ENCODE measurements at places on chromosomes 5 and 9. TPM values are rescaled to one million over a fixed set of nuclear protein-coding genes. Genes with fewer than 3 reads are reported as not detected.

DNA sequence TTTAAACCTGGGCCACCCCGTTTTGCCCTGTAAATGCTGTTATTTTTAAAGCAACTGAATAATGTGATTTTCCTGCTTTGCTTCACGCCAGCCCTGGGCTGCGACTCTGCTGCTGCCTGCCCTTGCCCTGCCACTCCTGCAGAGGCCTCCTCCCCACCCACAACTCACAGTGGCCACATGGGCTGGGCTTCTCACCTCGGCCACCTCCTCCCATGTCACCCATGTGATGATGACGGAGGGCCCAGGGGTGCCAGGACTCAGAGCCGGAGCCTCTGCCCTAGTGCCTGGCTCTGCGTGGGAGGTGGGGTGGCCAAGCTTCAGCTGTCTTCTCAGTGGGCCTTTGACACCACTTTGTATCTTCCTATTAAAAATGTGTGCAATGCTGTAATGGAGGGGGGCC is 48.1 kb upstream of the NKD2 start:
- H3K36me3 ChIP-seq: no peaks in the 10 kb centered on the region
- no peak for DNase-seq

- H3K27ac ChIP-seq: no peak overlapping the region
- H3K27me3 ChIP-seq: no peaks in the 10 kb centered on the region
- H3K4me1 ChIP-seq: no peaks in the 10 kb centered on the region
- H3K4me3 ChIP-seq: no peak overlapping the region
- no peaks in the 10 kb centered on the region for H3K36me3 ChIP-seq
Observed at GRCh38 chr5:158819840-158820620, 279.7 kb downstream of the EBF1 start.

DNA sequence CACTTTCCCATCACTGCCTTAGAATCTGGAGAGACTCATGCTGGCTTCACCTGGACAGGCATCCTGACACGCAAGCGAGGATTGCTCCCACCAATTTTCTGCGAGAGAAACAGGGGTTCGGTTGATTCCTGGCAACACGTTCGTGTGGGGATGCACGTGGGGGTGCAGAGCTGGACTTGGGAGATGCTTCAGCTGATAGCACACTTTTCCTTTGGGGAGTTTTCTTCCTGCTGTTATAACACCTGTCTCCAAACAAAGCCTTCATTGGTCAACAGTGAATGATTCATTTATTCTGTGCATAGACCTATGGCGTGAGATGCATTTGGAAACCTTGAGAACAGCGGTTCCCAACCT is 50.0 kb downstream of the ROPN1L start:
- H3K27me3 ChIP-seq: no peaks in the 10 kb centered on the region
- no peak overlapping the region for H3K27ac ChIP-seq
- no peaks in the 10 kb centered on the region for H3K4me1 ChIP-seq
- H3K4me3 ChIP-seq: no peak overlapping the region
- no peak for DNase-seq

DNA sequence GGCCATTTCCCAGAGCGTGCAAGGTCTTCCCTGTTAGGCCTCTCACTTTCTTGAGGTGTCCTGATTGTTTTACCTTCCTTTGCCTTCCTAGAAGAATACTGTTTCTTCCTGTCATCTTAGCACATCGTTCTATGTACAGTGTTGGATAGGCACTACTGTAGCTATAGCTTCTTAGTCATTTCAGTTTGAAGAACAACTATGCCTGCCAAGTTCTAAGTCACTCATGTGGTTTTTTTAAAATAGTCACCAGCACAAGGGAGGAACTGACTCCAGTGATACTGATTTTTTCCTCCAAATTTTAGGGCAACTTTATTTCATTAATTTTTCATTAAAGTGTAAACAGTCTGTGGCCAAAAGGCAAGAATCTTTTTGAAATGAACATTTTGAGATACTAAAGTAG is 122.4 kb upstream of the NR5A1 start:
- DNase-seq: no peak
- no peaks in the 10 kb centered on the region for H3K4me1 ChIP-seq
- no peaks in the 10 kb centered on the region for H3K36me3 ChIP-seq
- H3K27me3 ChIP-seq: no peaks in the 10 kb centered on the region
- H3K4me3 ChIP-seq: no peak overlapping the region

- no peak overlapping the region for H3K4me3 ChIP-seq
- no peaks in the 10 kb centered on the region for H3K27me3 ChIP-seq
- H3K4me1 ChIP-seq: no peaks in the 10 kb centered on the region
- no peaks in the 10 kb centered on the region for H3K36me3 ChIP-seq
- no peak overlapping the region for H3K27ac ChIP-seq
Observed at GRCh38 chr5:78320401-78320800, 25.9 kb upstream of the AP3B1 start.

CCNJL gene
- 21.6 TPM for total RNA-seq

PCDHA1 gene
- total RNA-seq: not detected

DMRT3 gene
- not detected for total RNA-seq

CCNI2 gene
- total RNA-seq: 7.1 TPM
